ENCODE measurements at places on chromosomes 5 and 9.

GRCh38 chr5:132180134-132180745, 47.4 kb downstream of the P4HA2 start:
- DNase-seq = peak; percentile 53

GRCh38 chr5:52481201-52481600, 306.5 kb upstream of the ITGA1 start:
- DNase-seq = no peak

DNA sequence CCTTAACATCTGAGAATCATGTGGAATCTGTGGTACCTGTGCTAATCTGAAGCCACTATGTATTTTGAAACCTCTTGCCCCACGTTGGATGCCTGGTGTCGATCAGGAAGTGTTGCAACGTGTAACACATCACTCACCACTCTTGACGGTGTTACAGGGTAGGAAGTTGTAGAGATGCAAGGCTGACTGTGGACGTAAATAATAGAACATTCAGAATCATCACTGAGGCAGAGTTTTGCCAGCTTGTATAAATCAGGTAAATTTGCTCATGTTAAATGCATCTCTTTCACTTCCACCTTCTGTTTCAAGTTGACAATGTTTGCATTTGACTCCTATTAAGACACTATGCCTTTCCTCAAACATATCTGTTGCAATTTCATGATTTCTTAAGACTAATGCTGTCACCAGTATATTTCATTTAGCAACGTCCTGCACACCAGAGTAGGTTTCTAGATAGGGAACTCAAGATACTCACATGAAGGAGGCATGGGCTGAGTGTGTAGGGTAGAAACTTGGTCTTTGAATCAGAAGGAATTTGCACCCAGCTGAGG, 38.1 kb downstream of the BASP1 start:
- DNase-seq = no peak

DNA sequence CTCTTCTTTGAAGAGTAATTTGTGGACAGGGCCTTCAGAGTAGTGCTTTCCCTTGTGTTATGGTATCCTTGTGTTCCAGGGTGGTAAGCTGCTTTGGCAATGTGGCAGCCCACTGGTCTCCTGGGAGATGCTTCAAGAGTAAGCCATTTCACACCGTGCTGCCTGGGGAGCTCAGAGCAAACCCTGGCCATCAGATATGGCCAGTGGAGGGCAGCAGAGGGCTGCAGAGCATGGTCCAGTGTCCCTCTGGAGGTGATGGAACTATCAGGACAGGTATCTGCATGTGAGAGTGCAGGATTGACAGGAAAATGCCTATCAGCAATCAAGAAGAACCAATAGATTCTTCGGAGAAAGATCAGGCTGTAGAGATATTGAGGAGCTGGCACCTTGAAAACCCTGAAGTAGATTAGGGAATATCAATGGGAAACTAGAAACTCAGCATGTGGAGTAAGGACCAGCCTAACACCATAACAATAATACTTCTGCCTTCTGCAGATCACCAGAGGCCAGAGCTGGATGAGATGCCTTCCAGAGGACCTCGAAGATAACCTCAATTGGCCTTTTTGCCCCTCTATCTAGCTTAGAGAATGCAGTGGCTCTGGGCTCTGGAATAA, 90.8 kb downstream of the PLPPR1 start:
- DNase-seq = peak; percentile 69

GRCh38 chr9:126857261-126857960, 3.0 kb upstream of the ZBTB34 start:
- DNase-seq = no peak

GRCh38 chr5:140882591-140882899, 621 bp downstream of the PCDHA13 start:
- no peak for DNase-seq

DNA sequence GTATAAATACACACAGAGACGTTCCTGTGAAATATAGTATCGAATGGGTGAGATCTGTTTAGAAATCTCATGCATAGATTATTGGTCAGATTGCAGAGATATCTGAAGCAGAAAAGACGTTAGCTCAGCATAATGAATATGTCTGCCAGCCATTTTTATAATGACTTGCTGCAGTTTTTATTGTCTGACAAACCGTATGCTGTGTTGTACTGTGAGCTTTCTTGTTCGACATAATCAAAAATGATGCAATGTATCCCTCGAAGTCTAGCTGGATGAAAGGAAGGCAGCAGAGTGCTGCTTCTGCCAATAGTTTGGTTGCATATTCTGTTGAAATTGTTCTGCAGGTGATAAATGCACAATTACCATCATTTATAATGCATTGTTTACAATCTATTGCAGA, 514.9 kb upstream of the ARRDC3 start:
- DNase-seq = no peak

DNA sequence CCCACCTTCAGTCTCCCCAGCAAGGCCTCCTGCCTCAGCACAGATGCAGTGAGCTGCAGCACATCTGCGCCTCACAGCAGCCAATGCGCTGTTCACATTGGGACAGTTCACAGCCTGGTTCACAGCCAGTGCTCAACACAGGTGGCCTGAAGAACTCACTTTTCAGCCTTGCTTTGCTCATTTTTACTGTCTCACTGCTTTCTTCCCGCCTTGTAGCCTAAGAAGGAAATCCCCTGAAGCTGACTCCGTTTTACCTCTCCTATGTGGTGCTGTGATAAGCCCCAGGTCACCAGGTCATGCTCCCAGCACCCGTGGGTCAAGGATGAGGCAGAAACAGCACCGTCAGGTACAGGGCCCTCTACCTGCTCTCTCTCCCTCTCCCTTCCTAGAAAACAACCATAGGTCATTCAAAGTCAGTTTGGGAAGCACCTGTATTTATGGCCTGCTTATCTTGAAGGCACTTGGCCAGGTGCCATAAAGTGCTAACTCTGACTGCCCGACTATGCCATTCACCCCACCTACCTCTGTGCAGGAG, 1.1 kb downstream of the GCNT4 start:
- no peak for DNase-seq

DNA sequence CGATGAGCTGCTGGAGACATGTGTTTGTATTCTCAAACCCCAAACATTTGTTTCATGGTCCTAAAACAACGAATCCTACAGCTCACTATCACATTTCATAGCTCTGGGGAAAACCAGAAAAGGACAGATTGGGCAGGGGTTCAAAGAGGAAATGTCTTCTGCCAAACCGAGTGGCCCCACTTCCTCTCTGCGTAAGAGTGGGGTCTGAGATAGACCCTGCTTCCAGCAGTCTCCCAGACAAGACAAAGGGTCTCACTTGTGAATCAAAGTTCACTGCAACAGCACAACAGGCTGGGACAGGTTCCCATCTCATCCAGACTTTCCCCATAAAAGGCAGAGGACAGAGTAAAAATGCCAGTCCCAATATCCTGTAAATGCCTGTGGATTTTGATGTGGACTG, 276.2 kb upstream of the SLC24A2 start:
- DNase-seq = no peak

GRCh38 chr5:158039441-158039840, 180.5 kb upstream of the CLINT1 start:
- DNase-seq = no peak

DNA sequence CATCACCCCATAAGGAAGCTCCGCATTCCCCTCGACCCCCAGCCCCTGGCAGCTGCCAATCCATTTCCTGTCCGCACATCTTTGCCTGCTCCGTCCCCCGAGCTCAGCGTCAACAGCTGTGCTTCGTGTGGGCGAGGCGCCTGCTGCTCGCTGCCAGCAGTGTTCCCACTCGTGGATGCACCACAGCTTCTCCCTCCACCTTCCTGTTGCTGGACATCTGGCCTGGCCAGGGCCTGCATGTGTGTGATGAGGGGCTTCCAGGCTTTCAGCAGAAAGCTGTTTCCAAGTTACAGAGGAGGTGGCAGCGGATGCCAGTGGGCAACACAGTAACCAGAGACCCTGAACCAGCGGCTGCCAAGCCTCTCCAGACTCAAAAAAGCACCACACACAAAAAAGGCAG, 86.0 kb downstream of the PRRT1B start:
- no peak for DNase-seq

DNA sequence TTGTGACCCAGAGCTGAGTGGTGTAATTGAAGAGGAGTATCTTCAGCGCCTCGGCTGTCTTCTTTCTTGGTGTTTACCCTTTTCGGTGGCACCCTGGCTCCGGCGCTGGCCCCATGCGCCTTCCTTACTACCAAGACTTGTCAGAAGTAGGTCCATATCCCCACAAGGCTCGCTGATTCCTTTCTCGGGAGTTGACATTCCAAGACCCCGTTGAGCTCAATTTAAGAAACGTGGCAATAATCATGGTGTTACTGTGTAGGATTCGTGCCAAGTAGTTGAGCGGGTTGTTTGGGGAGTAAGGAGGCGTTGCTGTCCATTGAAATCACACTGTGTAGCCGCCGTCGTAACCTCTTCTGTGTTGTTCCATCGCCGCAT, 795 bp downstream of the NDUFAF2 start:
- peak; percentile 71 for DNase-seq

GRCh38 chr5:155546075-155546474, 532.5 kb downstream of the KIF4B start:
- DNase-seq = no peak

- no peak for DNase-seq
These were observed 366.7 kb upstream of the IRX4 start for GRCh38 chr5:2249442-2249841.

GRCh38 chr9:34501372-34501771, 21.4 kb downstream of the ENHO start:
- no peak for DNase-seq

DNA sequence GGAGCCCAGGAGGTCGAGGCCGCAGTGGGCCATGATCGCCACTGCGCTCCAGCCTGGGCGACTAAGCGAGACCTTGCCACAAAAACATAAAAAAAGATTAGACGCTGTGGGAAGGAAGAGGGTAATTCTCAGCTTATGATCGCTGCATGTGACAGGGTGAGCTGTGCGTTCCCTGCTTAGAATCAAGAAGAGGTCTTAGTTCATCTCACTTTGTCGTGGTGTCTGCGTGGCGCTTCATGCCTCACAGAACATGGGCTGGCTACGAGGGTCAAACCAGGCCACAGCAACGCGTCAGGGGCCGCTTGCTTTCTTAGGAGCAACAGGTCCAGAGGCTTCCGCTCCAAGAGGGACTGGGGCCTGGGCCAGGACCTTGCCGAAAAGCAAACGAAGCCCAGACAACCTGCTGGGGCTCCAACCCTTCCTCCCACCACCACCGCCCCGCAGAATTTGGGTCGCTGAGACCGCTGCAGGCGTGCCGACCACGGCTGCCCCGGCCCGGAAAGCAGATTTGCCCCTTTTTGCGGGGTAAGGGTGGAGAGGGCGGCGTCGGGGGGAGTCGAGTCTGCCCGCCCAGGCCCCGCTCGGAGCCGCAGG, 10.0 kb upstream of the GRIN1 start:
- DNase-seq = no peak

DNA sequence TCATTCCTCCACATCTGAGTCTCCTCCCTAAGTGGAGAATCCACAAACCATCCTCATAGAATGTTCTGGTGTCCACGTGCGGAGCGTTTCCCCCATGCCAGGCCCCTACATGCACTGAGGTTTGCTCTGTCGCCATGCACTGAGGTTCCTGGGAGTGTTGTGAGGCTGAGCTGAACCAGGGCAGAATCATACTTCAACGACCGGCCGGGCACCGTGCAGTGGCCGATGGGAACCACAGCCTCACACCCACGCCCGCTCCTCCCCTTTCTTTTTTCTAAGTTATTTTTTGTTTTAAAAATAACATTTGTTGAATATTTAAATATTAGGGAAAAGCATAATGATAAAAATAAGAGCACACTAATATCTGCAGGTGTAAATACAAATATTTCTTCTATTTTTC, 260.4 kb upstream of the IRX4 start:
- DNase-seq = no peak

DNA sequence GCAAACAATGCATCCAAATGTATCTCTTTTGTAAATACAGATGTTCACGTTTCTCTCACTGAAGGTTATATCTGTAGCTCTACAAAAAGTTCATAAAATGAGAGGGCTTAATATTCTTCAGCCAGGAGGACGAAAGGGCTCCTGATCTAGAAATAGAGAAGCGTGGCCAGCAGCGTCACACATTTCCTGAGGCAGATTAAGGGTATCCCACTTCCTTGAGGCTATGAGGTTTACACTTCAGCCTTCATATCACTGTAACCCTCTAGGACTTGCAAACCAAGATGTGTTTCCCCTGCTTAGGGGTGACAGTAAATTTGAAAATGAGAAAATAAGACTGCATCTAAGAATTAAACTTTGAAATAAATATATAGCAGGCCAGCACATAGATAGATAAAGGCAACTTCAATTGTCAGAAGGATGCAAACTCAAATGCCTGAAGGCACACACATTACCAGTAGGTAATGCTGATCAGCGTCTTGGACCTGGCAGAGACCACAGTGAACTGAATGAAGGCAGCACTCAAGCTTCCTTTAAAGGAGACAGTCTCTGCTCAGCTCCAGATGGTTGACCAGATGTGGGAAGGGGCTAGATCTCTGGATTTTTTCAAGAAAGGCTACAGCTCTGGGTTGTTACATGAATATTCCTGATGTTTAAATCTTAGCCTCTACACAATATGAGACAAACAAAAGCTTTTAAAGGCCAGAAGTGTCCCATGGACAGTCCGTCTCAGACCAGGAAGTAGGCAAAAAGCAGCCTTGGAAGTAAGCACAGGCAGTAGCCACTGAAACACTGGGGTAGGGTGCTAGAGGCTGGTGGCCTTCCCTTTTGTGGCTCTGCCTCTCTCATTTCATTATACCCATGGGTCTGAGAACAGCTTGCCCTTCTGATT, 197.7 kb downstream of the MCTP1 start:
- DNase-seq = no peak

GRCh38 chr9:127330501-127330900, 65.9 kb downstream of the GARNL3 start:
- no peak for DNase-seq

DNA sequence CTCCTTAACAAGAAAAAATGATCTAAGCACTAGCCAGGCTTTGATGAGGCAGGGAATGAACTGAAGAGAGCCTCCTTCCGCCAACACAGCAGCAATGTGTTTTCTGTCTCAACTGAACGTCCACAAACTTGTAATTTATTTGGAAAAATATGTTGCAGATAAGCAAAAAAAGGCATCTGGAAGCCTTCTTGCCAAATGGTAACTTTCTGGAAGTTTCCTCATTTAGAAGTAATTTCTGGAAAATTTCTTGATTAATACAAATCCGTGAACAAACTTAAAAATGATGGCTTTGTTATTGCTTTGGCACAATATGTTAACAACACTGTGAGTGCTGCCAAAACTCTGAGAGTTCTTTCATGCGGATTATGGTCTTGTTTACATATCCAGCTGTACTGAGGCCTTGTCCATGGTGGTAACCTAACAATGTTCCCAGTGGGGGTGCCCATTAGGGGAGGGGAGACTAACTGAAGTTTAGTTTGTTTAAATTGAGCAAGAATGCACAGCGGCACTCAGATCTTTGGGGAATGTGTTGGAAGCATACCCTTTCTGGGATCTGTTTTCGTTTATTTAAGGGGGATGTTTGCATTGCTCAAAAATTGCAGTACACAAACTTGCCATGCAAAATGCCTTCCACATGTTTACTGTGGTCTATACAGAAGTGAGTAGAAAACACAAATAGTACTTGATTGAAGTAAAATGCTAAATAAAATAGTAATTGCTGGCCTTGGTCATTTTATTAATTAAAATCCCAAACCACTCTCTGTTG, 334.7 kb downstream of the NR2F1-AS1 start:
- DNase-seq = peak; percentile 58

GRCh38 chr9:102405218-102405867, 589.8 kb upstream of the CYLC2 start:
- DNase-seq = no peak

- no peak for DNase-seq
These were observed 12.4 kb downstream of the PRUNE2 start for GRCh38 chr9:76893395-76893932.
